ENCODE measurements at places on chromosomes 11 and 22.

DNA sequence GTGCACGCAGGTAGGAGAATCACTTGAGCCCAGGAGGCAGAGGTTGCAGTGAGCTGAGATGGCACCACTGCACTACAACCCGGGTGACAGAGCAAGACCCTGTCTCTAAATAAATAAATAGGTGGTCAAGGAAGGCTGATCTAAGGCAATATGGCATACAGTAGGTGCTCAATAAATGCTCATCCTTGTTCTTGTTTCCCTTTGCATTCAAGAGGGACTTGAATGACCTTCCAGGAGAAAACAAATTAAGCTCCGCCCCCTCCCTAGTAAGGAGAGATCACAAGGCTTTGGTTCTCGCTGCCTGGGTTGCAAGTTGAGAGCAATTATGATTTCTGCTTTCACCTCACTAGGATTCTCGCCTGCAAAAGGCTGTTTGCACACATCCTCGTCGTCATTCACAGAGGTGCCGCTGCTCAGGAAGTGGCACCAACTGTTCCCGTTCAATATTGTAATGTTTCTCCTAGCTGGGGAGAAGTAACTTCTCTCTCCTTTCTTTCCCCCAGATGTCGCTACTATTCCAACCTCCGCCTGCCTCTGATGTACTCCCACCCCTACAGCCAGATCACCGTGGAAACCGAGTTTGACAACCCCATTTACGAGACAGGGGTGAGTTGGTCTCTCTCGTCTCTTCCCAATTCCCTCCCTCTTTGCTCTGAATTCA, 51.8 kb upstream of the ASPHD2 start:
- no peak for DNase-seq

- DNase-seq, result no peak
Observed at GRCh38 chr11:73323464-73323863, 15.4 kb downstream of the ARHGEF17 start.

DNA sequence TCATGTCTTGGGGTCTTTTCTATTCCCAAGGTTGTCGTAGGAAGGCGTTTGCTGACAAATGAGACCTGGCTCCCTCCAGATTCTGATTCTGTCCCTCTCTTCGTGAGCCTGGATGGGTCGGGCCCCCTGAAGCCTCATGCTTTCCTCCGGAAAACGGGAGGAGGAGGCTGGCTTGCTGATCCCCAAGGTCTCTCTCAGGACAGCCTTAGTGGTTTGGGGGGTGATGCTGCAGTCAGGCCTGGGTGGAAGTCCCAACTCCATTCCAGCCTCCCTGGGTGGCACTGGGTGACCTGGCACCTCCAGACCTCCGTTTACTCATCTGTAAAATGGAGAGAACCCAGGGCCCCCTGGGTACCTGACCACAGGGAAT, 23.4 kb upstream of the SMIM38 start:
- no peak for DNase-seq

GRCh38 chr11:118015385-118015841, 29.2 kb downstream of the IL10RA start:
- DNase-seq, result no peak

- DNase-seq, result no peak
Observed at GRCh38 chr11:79076526-79077115, 364.2 kb downstream of the TENM4 start.

DNA sequence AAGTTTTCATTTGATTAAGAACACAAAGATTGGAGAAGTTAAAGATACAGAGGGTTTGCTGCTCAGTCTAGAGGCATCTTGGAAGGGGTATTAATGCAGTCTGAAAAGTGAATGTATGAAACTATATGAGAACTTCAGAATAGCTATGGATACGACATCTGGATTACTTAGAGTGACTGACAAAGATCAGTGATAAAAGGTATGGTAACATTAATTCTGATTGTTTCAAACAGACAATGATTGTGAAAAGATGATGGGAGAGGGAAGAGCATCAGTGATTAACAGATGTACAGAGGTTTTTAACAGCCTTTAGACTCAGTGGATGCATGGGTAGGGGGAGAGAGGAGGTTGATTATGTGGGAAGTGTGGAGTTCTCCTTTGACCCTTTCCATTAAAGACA, 919.4 kb upstream of the CNTN5 start:
- no peak for DNase-seq

DNA sequence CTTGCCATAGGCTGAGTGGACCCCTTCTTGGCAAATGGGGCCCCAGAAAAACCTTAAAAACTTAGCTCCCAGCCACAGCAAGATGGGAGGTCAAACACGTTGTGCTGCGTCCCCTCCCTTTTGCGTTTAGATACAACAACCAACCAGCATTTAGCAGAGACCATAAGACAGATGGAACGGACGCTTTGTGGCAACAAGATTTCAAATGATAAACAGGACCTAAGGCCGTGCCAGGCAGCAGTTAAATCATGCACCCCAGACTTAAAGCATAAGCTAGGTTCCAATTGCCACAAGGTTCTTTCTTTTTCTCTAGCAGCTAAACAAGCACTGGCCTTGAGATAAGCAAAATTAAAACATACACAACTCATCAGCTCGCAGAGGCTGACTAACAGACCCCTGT, 39.4 kb upstream of the NTM start:
- no peak for DNase-seq

GRCh38 chr11:38060920-38061319, 1462.9 kb upstream of the RAG2 start:
- DNase-seq, result no peak

DNA sequence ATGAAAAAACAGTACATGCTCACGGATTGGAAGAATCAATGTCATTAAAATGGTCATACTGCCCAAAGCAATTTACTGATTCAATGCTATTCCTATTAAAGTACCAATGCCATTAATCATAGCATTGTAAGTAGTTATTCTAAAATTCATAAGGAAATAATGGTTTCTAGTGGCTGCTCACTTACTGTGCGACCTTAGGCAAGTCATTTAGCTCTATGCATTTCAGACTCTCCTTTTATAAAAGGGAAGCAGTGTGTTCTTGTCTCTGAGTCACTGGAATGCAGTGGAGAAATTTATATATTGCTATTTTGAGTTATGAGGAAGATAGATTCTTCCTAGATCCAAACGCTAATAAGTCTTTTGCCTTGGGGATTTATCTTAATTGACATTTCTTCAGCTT, 174.8 kb downstream of the KCNA4 start:
- no peak for DNase-seq

GRCh38 chr22:44573451-44573850, 75.4 kb upstream of the RTL6 start:
- no peak for DNase-seq

DNA sequence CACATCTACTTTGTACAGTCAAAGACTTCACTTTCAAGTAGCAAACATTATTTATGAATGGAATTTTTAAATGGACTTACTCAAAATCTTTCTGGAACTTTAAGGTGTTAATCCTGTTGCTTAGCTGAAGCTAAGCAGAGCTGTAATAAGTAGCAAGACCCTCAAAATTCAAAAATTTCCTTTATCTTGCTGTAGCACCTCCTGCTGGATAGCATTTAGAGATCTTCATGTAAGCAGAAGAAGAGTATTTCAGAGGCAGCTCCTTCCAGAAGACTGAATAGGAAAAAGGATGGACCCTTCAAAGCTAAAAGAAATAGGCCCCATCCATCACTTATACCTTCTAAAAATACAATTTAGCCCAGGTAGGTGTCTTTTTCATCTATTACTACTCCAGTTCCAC, 3.4 kb downstream of the PHF21A start:
- no peak for DNase-seq

DNA sequence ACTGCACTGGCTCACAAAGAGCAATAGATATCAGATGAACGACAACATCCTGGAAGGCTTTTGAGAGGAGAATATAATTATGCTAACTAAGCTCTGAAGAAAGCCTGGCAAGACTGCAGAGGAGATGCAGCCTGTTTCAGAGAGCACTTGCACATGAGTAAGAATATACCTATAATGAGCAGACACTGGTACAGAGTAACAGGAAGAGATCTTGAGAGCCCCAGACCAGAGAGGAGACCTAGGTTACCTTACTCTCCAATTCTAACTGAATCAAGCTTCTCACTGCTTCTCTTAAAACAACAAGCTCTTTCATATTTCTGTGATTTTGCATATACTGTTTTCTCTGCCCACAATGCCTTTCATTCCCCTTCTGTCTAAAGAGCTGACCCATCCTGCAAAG, 66.5 kb downstream of the FAM168A start:
- no peak for DNase-seq

DNA sequence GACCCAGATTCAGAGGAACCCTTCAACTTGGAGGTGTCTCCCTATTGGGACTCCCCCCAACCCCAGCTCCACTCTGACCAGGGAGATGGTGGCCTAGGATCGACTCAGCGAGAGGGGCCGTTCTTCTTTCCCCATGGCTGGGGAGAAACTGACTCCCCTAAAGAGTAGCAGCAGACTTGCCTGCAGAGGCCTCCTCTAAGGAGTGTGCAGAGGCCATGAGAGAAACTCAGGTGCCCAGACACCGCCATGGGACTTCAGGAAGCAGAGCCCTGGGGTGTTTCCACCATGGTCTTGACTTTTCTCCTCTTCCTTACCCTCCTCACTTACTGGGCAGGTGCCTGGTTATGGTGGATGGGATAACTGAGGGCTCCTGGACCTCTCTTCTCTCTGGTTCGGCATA, 2.6 kb upstream of the TOP3B start:
- no peak for DNase-seq

DNA sequence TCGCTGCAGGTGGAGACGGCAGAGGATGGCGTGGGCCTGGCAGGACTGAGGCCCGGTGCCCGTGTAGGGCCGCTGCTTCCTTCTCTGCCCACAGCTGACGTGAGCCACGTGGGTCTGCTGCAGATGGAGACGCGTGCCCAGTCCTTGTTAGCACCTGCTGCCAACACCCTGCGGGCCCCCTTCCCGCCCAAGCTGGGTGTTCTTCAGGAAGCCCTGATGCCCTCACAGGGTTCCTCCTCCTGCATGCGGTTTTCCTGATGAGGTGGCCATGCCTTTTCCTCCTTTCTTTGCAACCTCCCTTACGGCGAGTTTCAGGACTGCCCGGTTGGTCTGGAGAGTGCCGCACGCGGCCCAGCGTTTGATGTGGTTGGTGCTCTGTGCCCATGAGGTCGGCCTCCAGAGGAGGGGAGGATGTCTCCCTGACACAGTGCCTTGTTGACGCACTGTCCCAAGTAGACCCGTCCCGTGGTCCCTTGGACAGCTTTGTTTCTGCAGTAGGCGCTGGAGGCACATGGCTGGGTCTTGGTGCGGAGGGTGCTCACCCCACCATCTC, 44.7 kb downstream of the AP2A2 start:
- no peak for DNase-seq

DNA sequence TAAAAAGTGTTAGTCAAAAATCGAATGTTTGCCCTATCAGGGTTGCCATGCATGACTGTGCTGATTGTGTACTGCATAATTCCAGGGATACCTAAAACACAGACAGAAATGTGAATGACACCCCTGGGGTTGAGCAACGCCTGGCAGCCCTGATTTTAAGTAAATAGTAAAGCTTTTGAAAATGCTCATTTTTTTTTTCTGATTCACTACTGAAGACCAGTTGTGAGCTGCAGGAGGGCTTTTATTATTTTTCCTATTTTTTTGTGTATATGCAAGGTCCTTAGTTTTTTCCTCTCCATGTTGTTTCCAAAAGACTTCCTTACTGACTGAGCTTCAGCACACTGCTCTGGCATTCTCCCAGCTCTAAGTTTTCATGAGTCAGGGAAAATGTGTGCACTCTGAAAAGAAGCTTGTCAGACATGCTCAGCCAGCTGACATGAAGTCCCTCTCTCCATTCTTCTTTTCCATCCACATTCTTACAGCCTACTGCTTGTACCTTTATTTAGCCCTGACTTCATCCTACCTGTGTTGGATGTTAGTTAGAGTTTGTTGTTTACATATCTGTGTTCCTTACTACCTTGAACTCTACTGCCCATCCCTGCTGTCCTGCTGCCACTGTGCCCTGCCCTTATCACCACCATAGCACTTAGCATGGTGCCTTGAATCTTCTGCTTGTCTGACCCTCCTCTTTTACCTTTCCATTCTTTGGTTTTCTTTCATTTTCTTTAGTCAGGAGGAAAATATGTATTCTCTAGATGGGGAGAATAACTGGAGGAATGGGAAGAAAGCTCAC, 79.5 kb downstream of the HORMAD2 start:
- no peak for DNase-seq

DNA sequence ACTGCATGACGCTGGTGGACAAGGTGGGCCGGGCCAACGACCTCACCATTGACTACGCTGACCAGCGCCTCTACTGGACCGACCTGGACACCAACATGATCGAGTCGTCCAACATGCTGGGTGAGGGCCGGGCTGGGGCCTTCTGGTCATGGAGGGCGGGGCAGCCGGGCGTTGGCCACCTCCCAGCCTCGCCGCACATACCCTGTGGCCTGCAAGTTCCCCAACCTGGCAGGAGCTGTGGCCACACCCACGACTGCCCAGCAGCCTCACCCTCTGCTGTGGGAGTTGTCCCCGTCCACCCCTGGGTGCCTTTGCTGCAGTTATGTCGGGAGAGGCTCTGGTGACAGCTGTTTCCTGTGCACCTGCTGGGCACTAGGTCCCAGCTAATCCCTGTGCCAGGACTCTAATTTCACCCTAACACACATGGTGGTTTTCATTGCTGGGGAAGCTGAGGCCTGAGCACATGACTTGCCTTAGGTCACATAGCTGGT, 49.0 kb upstream of the PPP6R3 start:
- DNase-seq, result no peak

DNA sequence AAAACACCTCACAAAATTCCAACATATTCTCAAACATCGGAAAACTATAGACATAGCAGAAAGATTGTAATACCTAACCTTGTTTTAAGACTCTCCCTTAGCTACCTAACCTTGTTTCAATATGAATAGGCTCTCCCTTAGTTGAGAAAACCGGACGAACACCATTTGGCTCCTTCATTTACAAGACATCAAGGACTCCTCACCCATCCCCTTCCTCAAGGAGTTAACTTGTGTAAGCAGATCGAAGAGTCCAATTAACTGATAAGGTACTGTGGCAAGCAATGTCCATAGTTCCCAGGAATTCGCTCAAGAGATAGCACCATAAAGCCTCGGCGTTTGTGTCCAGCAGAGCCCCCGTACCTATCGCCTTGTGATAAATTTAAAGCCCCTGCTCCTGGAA, 4.6 kb upstream of the ACRV1 start:
- no peak for DNase-seq

DNA sequence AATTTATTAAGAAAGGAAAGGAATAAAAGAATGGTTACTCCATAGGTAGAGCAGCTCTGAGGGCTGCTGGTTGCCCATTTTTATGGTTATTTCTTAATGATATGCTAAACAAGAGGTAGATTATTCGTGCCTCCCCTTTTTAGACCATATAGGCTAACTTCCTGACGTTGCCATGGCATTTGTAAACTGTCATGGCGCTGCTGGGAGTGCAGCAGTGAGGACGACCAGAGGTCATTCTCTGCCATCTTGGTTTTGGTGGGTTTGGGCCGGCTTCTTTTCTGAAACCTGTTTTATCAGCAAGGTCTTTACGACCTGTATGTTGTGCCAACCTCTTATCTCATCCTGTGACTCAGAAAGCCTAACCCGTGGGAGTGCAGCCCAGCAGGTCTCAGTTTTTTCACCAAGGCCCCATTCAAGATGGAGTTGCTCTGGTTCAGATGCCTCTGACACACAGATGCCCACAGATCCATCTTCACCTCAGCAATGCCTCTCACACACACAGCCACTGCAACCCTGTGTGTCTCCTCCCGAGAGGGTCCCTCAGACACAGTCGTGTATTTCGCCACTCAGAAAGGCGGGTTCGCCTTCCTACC, 16.4 kb upstream of the JAM3 start:
- DNase-seq, result no peak
